IMR-90 (cell line): ENCODE measurements at places on chromosomes 6 and 20. TPM values are rescaled to one million over a fixed set of nuclear protein-coding genes. Genes with fewer than 3 reads are reported as not detected.

Gene ZSWIM3
- 2.8 and 3.3 TPM in 2 replicates for polyA plus RNA-seq

GRCh38 chr6:43217351-43217750 lies 11.9 kb downstream of the DNPH1 start:
- H3K27ac ChIP-seq = no peak overlapping the region
- peaks cover 49% of the 10 kb centered on the region for H3K36me3 ChIP-seq
- no peaks in the 10 kb centered on the region for H3K27me3 ChIP-seq

DNA sequence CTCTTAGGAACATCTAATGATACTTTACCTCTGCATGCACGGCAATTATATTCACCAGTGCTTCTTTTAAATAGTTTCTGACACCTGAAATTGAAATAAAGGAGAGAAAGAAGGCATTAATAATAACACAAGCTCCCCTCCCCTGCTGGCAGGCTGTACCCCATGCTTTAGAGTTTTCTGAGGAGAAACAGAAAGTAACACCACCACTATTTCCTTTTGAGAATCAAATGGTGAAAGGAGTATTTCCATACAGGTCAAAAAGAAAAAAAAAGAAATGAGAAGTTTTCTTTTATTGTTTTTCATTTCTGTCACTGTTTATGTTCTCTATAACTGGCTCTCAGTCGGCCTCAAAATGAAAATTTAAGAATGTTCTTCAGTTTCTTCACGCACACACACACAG lies 108.1 kb downstream of the IRF4 start:
- DNase-seq = no peak
- H3K4me1 ChIP-seq = no peaks in the 10 kb centered on the region
- no peaks in the 10 kb centered on the region for H3K27me3 ChIP-seq
- H3K36me3 ChIP-seq = peaks cover 10% of the 10 kb centered on the region; the same call in 1 of the 2 replicates
- no peak overlapping the region for H3K4me3 ChIP-seq
- H3K27ac ChIP-seq = no peak overlapping the region

GRCh38 chr6:137286916-137287315 lies 67.7 kb upstream of the IFNGR1 start:
- H3K4me1 ChIP-seq = no peaks in the 10 kb centered on the region
- H3K4me3 ChIP-seq = no peak overlapping the region
- no peak overlapping the region for H3K27ac ChIP-seq
- no peaks in the 10 kb centered on the region; the same call in 1 of the 2 replicates for H3K27me3 ChIP-seq
- no peaks in the 10 kb centered on the region for H3K36me3 ChIP-seq
- peak; percentile 30 for DNase-seq

DNA sequence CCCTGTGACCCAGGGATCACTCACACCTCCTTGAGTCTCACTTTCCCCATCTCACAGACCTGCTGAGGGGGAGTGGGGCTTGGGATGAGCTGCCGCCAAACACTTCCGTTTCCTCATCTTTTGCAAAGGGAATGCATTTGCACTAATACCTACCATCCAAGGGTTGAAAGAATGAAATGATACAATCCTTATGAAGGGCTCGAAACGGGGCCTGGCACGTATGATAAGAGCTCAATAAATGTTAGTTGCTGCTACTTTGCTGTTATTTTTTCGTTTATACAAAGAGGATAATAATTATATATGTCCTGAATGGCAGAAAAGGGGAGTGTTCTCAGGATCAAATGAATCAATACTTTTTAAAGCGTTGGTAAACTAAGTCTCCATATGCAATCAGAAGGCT lies 6.1 kb upstream of the TFAP2D start:
- no peak overlapping the region for H3K4me3 ChIP-seq
- H3K36me3 ChIP-seq = no peaks in the 10 kb centered on the region
- no peaks in the 10 kb centered on the region for H3K4me1 ChIP-seq
- H3K27me3 ChIP-seq = no peaks in the 10 kb centered on the region
- no peak for DNase-seq

GRCh38 chr20:22466447-22467171 lies 117.8 kb downstream of the FOXA2 start:
- H3K27me3 ChIP-seq = no peaks in the 10 kb centered on the region
- no peak overlapping the region for H3K27ac ChIP-seq

- peak; percentile 59 for DNase-seq
- H3K27ac ChIP-seq = peak overlapping the region; percentile 42
- no peaks in the 10 kb centered on the region for H3K4me1 ChIP-seq
Observed at GRCh38 chr6:105136431-105137350, 43.1 kb downstream of the POPDC3 start.

DNA sequence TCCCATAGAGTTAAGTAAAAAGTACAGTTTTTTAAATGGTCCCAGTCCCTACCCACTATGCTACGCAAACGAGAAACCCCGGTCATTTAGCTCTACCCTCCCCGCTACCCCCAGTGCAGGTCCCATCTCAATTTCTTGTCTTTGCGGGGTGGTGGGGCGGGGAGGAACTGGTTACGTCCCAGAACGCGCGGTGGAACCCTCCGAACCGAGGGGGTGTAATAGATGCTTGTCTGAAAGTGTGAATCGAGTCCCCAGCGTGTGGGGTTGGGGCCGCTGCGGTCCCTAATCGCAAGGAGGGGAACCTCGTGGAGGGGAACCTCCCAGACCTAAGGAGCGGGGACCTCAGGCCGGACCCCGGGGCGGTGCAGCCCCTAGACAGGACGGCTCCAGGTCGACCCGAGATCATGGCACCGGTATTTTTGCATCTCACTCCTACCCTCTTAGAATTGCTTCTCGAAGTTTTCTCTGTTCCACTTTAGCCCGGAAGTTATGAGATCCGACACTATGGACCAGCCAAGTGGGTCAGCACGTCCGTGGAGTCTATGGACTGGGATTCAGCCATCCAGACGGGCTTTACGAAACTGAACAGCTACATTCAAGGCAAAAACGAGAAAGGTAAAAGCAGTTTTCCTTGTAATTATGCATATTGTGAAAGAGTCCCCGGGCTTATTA lies 779 bp downstream of the HEBP2 start:
- peak overlapping the region; percentile 79 for H3K4me3 ChIP-seq
- H3K27ac ChIP-seq = peak overlapping the region; percentile 64
- H3K36me3 ChIP-seq = peaks cover 23% of the 10 kb centered on the region
- no peak for DNase-seq

DNA sequence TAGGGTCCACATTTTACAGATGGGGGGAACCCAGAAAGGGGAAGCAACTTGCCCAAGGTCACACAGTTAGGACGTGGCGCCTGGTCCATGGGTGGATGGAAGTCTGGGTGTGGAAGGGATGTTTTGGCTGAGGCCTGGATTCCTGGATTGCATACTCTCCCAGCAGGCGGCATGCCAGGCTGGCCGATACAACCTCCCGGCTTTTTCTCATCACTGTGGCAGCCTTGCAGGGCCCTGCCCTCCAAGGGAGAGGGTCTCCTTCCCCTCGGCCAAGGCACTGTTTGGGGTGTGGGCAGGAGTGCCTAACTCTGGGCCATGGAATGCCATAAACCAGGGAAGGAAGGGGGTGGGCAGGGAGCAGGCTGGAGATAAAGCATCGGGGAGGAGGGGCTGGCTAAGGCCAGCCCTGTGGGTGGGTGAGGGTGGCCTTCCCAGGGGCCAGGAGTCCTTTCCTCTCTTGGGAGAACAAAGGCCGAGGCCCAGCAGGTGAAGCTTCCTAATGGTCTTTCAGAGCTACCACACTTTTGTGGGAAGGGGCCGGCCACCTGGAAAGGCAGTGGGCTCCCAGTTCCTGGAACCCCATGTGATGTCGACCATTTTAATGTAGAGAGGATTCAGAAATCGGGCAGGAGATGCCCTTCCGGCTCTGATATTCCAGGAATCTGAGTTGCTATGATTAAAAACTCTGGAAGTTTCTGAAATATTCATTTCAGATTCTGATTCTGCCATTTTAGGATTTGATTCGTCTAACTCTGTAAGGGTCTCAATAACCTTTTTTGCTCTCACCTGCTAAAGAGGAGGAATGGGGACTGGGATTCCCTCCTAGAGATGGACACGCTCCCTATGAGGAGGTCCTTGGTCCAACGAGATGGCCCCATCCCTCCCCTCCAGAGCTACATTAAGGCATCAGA lies 4.2 kb downstream of the FOXS1 start:
- H3K4me1 ChIP-seq = peaks cover 25% of the 10 kb centered on the region
- no peaks in the 10 kb centered on the region; the same call in 1 of the 2 replicates for H3K27me3 ChIP-seq
- H3K4me3 ChIP-seq = no peak overlapping the region
- no peaks in the 10 kb centered on the region for H3K36me3 ChIP-seq
- DNase-seq = no peak

GRCh38 chr20:40280616-40281015 lies 408.4 kb downstream of the MAFB start:
- no peak overlapping the region for H3K4me3 ChIP-seq
- H3K27ac ChIP-seq = no peak overlapping the region
- no peaks in the 10 kb centered on the region for H3K36me3 ChIP-seq
- no peak for DNase-seq
- no peaks in the 10 kb centered on the region for H3K27me3 ChIP-seq

DNA sequence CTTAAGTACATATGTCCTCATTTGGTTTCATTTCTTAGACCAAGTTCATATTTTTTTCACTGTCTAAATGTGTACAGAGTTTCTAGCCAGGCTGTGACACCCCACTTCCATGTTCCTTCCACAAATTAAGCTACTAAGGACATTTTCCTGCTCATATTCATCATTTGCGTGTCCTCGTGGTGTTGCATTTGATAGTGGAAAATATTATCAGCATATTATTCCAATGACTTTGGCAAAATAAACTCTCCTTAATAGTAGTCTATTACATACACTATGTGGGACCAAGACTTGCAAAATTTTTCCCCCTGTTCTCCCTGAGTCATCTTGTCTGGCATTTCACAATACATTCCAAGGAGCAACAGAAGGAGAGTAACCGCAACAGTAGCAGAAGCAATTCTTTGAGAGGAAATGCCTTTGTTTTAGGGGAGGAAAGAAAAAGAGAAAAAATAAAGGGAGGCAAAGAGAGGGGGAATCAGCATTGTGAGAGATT lies 599.2 kb downstream of the COL12A1 start:
- H3K4me1 ChIP-seq = peaks cover 22% of the 10 kb centered on the region
- peak overlapping the region; percentile 35; the same call in 1 of the 2 replicates for H3K4me3 ChIP-seq
- no peaks in the 10 kb centered on the region for H3K27me3 ChIP-seq
- no peaks in the 10 kb centered on the region for H3K36me3 ChIP-seq

DNA sequence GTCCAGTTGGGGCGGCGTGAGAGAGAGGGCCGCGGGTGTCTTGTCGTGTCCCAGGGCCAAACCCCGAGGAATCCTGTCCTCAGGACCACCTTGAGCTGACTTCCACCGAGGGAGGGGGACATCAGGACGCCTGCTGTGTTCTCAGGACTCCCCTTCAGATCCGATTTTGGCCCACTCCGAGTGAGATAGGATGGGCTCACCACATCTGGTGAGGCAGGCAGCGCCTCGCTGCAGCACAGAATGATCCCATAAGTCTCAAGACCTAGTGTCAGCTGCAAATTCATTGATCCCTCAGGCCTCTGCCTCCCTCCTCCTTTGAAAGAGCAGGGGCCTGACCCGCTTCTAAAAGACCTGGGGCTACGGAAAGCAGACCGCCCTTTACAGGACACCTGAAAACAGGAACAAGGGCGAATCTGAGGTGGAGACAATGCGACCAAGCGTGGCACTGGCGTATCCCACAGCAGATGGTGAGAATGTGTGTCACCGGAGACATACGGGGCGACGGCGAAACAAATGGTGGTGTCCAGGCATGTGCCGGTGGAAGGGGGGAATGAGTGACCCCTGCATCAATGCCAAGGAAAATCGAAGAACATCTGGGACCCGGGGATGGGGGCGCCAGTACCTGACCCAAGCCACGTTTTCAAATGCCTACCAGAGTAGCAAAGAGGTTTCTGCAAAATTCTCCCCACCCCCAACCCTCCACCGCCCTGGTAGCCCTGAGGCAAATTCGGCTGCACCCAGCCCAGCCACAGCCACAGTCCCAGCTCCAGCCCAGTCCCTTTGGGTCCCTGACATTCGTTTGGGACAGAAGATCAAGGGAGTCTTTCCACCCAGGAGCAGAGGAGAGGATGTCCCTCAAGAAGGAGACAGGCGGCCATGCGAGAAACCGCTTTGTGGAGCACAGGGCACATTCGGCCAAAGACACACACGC lies 162.1 kb upstream of the ZNF337 start:
- no peak overlapping the region for H3K27ac ChIP-seq
- H3K4me1 ChIP-seq = no peaks in the 10 kb centered on the region
- no peaks in the 10 kb centered on the region for H3K36me3 ChIP-seq
- H3K4me3 ChIP-seq = no peak overlapping the region

DNA sequence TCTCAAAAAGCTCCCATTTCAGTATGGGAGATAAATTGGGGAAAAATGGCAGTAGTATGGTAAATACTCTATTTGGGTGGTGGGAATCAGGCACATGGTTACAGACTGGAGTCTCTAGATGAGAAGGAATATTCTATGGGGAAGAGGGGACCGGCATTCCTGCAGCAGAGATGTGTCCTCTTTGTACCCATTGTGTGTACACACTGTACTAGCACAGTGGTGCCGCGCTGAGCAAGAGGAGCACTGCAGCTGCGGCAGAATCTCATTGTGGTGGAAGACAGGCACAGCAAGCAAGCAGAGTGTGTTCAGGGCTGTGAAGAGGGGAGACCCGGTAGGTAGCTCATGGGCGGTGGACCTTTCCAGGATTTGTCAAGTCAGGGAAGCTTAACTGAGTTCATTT lies 13.0 kb downstream of the AFDN start:
- H3K4me3 ChIP-seq = no peak overlapping the region
- no peak overlapping the region for H3K27ac ChIP-seq
- DNase-seq = no peak
- H3K4me1 ChIP-seq = 0 out of 2 replicates have a peak, but pooled peaks cover 2% of the 10 kb centered on the region
- H3K27me3 ChIP-seq = no peaks in the 10 kb centered on the region

DNA sequence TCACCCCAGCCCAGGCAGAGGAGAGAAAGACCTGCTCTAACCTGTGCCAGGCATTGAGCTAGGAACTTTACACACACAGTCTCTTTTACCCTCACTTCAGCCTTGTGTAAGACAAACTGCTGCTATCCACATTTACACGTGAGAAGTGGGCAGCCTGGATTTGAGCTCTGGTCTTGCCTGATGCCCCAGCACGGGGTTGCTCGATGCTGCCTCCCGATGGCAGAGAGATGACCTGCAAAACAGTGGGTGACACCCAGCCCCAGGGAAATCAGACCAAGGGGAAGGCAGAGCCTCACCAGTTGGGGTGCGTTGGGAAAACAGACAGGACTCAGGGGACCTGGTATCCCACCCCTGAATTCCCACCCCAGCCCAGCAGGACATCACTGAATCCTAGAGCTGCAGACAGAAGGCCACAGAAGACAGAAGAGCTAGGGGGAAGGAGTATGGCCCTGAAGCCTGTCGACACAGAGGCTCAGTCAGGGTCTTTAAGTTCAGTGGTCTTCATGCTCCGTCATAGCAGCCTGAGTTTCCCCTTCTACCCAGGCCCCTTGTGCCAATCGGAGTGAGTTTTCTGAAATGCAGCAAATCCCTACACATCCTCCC lies 990 bp downstream of the BPI start:
- no peak overlapping the region for H3K27ac ChIP-seq
- H3K36me3 ChIP-seq = no peaks in the 10 kb centered on the region
- H3K27me3 ChIP-seq = peaks cover 21% of the 10 kb centered on the region
- H3K4me1 ChIP-seq = no peaks in the 10 kb centered on the region

DNA sequence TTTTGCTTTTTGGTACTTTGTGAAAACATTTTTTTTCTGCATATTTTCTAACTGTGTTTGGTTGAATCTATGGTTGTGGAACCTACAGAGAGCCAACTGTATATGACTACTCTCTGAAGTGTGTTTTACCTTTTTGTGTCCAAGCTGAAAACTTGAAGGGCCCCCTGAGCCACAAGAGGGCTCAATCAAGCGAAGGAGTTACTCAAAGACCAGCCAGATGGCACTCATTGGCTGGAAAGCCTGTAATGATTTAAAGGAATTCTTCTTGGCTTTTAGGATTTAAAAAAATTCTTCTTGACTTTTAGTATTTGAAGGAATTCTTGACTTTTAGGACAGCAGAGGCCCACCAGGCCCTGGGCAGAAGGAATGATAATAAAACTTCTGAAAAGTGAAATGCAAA lies 27.0 kb upstream of the ECI2 start:
- H3K4me1 ChIP-seq = no peaks in the 10 kb centered on the region
- H3K27ac ChIP-seq = no peak overlapping the region

GRCh38 chr20:63641146-63641791 lies 12.0 kb downstream of the STMN3 start:
- H3K4me3 ChIP-seq = peak overlapping the region; percentile 70
- peak overlapping the region; percentile 56 for H3K27ac ChIP-seq
- no peaks in the 10 kb centered on the region for H3K27me3 ChIP-seq
- DNase-seq = no peak
- H3K4me1 ChIP-seq = peaks cover 2% of the 10 kb centered on the region; the same call in 1 of the 2 replicates
